ENCODE measurements at places on chromosomes 12 and 14. TPM values are rescaled to one million over a fixed set of nuclear protein-coding genes. Genes with fewer than 3 reads are reported as not detected.

The SPX gene
- total RNA-seq: not detected

DNA sequence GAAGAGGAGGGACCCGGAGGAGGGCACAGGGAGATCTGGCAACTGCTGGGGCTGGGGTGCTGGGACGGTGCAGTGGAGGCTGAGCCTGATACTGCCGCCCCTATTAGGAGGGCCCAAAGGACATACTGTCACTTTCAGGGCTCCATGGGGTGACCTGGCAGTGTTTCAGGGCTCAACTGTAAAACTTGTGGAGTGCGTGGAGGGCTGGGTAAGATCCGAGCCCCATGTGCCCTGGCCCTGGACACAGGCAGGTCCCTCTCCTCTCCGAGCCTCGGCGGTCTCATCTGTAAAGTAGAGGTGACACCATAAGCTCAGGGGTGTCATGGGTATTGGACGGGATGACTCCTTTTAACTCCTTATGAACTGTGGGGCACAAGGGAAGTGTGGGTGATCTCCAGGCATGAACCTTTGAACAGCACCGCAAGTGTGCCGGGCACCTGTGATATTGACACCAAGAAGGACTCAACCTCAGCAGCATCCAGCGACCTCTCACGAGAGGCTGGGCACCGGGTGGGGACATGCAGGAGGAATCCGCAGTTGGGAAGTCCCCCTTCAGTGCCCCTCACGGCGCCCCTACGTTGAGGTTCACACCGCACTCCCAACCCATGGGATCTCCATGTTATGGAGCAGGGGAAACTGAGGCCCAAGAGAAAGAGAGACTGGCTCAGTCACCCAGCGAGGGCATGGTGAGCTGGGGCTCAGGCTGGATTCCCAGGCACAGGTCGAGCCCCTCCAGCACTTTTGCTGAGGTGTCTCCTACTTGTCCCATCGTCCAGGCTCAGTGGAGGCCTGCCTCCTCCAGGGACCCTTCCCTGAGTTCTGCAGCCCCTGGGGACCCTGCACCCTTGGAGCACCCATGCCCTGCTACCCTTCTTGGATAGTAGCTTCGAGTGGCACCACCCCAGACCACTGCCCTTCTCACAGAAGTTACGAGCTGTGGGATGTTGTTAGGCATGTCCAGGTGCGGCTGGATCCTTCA lies 50.4 kb upstream of the EML1 start:
- no peaks in the 10 kb centered on the region for H3K36me3 ChIP-seq
- H3K4me1 ChIP-seq: no peaks in the 10 kb centered on the region
- no peak overlapping the region for H3K4me3 ChIP-seq
- no peaks in the 10 kb centered on the region for H3K27me3 ChIP-seq

GRCh38 chr12:68131867-68132414 lies 27.6 kb downstream of the IFNG start:
- H3K36me3 ChIP-seq: no peaks in the 10 kb centered on the region
- no peak overlapping the region for H3K27ac ChIP-seq
- H3K4me3 ChIP-seq: no peak overlapping the region
- DNase-seq: no peak
- no peaks in the 10 kb centered on the region for H3K27me3 ChIP-seq

The NXPH4 gene
- total RNA-seq: 20.3 TPM

DNA sequence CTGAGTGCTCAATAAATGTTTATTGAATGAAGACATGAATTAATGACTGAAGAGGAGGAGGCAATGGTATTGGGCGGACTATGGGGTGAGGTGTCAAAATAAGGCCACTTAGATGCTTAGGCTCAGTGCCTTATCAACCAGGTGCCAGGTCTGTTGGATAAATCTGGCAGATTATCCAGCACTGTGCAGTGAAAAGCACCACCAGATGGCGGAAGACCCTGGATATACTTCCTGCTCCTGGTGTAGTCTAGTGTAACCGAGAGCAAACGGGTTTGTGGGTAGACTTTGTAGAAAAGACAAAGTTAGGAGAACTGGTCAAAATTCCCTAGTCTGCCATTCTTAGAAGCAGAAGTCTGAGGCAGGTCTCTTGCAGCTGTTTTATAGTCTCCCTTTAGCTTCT lies 306.3 kb downstream of the ATP23 start:
- H3K4me3 ChIP-seq: no peak overlapping the region
- H3K27me3 ChIP-seq: no peaks in the 10 kb centered on the region
- no peak overlapping the region for H3K27ac ChIP-seq
- H3K36me3 ChIP-seq: no peaks in the 10 kb centered on the region
- DNase-seq: peak; percentile 2
